ENCODE measurements at places on chromosomes 12 and 14.

DNA sequence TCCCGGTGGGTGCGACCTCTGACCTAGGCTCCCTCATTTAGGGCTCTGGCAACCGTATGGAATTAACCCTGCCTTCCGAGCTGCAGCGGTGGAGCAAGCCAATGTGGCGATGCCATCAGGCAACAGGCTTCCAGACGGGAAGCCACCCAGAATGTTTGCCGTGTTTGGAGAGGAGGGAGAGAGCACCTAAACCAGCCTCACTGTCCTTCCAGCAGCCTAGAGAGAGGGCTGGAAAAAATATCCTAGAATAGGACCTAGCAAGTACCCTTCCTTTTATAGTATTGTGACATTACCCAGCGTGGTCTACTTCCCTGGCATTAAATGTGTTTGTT lies 287 bp upstream of the SLC2A13 start:
- H3K4me3 ChIP-seq, result peak overlapping the region; percentile 94
- DNase-seq, result no peak
- no peaks in the 10 kb centered on the region for H3K36me3 ChIP-seq
- H3K27ac ChIP-seq, result peak overlapping the region; percentile 86

DNA sequence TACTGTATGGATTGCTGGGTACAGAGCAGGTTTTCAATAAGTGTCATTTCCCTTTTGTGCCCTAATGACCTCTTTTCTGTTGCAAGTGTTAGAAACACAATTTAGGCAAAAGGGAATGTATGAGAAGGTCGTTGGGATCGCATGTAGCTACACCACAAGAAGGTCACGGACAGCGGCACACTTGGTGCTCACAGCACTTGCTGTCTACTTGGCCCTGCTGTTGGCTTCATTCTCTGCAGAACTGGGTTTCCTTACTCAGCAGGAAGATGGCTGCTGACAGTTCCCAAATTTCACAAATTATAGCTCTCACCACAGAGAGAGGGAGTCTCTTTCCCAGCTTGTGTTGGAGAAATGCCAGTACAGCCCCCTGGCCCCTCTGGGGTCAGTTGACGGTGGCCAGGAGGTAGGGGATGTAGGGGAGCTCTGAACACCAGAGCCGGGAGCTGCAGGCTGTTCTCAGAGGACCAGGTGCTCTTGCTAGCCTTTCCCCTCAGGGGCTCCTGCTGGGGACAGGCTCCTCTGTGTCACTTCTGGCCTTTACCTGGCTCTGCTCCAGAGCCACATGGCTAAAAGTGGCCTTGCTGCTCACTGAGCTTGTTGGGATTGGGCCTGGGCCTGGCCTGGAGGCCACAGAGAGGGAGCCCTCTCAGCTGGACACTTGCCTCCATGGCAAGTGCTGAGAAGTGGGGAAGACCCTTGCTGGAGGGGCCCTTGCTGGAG lies 50.9 kb upstream of the BCL7A start:
- H3K4me1 ChIP-seq, result peaks cover 8% of the 10 kb centered on the region
- no peak overlapping the region for H3K4me3 ChIP-seq
- H3K27ac ChIP-seq, result no peak overlapping the region
- H3K36me3 ChIP-seq, result no peaks in the 10 kb centered on the region
- no peaks in the 10 kb centered on the region for H3K27me3 ChIP-seq

- peak within 1 kb of the TSS; percentile 82 for H3K4me3 ChIP-seq
- peaks cover 62% of the 10 kb centered on the region for H3K4me1 ChIP-seq
- no peaks in the 10 kb centered on the region for H3K27me3 ChIP-seq
- peaks cover 8% of the 10 kb centered on the region for H3K36me3 ChIP-seq
- H3K27ac ChIP-seq, result peak within 1 kb of the TSS; percentile 98
Observed at GRCh38 chr14:103522649-103523574, at the start of gene CKB. TSS of gene CKB (minus strand) at chr14:103522830. CDS start at chr14:103522493, 337 bp downstream.

GRCh38 chr12:54657105-54657607 lies 9.0 kb upstream of the DCD start:
- peak; percentile 75 for DNase-seq
- no peak overlapping the region for H3K27ac ChIP-seq
- no peaks in the 10 kb centered on the region for H3K27me3 ChIP-seq
- no peaks in the 10 kb centered on the region for H3K4me1 ChIP-seq
- H3K4me3 ChIP-seq, result no peak overlapping the region
- H3K36me3 ChIP-seq, result no peaks in the 10 kb centered on the region

DNA sequence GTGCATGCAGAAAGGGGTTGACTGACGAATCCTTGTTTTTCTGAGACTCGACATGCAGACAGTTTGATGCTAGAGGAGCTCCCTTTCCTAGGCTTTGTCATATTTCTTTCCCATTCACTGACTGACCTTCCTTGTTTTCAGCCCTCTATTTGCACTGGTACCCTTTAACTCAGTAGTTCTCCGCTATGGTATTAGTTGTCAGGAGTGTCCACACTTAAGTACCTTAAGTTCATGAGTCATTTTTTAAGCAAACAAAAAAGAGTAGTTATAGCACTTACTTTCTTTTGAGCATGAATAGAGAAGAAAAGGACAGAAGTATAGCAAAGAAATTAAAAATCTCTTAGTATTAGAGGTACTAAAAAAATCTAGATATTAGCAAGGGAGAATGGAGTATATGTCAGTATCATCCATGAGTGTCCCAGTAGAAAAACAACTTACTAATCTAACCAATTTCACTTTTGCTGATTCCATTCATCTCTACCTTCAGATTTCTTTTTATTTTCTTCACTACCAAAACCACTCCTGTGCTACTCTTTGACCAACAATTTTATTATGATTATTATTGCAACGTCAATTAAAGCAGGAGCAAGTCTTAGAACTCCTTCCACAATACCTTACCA lies 8.3 kb downstream of the ATP2B1 start:
- H3K4me3 ChIP-seq, result no peak overlapping the region
- no peaks in the 10 kb centered on the region for H3K36me3 ChIP-seq
- H3K27me3 ChIP-seq, result no peaks in the 10 kb centered on the region
- peaks cover 27% of the 10 kb centered on the region for H3K4me1 ChIP-seq

DNA sequence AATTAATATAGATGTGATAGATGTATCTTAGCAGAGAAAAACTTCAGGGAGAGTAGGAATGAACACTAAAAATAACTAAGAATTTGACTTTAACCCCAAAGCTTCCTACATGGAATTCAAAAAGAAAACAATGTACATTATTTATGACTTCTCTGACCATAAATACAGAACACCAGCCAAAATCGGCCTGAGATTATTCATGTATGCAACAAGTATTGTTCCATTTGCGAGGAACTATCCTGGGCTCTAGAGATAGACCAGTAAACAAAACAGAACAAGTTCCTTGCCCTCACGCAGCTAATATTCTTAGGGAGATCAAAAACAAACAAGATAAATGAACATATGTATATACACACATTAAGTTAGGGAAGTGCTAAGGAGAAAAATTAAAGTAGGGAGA lies 432.3 kb upstream of the SOX5 start:
- H3K4me1 ChIP-seq, result peaks cover 17% of the 10 kb centered on the region
- no peak overlapping the region for H3K27ac ChIP-seq
- H3K27me3 ChIP-seq, result no peaks in the 10 kb centered on the region
- H3K4me3 ChIP-seq, result no peak overlapping the region
- no peak for DNase-seq

- H3K4me1 ChIP-seq, result no peaks in the 10 kb centered on the region
- DNase-seq, result no peak
- no peak overlapping the region for H3K27ac ChIP-seq
- no peaks in the 10 kb centered on the region for H3K36me3 ChIP-seq
Observed at GRCh38 chr12:101038289-101038871, 171.7 kb downstream of the SLC5A8 start.

GRCh38 chr14:105865904-105866840 lies 339.8 kb downstream of the TMEM121 start:
- H3K27me3 ChIP-seq, result peaks cover 27% of the 10 kb centered on the region
- no peak overlapping the region for H3K4me3 ChIP-seq
- no peak overlapping the region for H3K27ac ChIP-seq
- H3K4me1 ChIP-seq, result no peaks in the 10 kb centered on the region
- H3K36me3 ChIP-seq, result no peaks in the 10 kb centered on the region

DNA sequence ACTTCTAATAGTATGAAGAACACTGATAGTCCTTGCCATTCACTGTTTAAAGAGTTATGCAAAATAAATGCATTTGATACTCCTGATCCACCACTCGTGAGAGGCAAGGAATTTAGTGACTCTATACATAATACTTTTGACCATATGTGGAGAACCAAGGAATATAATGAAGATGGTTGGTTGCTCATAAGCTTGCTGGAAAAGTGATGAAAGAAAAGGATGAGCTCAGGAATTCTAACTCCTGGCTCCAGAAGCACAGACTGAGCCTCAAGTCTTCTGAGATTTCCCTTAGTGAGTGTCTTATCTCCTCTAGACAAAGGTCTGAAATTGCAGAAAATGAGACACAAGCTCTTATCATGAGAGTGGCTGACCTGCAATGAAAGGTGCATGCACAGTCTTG lies 57.1 kb upstream of the KRAS start:
- H3K27ac ChIP-seq, result no peak overlapping the region
- no peaks in the 10 kb centered on the region for H3K27me3 ChIP-seq
- no peak overlapping the region for H3K4me3 ChIP-seq
